CD8-positive, alpha-beta memory T cell (primary cell): ENCODE measurements at places on chromosomes 5 and 9. TPM values are rescaled to one million over a fixed set of nuclear protein-coding genes. Genes with fewer than 3 reads are reported as not detected.

The SCAI gene
- total RNA-seq = 8.5 TPM

The PCDHGA6 gene
- 0.22 TPM for total RNA-seq

The CD74 gene
- total RNA-seq = 319 TPM

DNA sequence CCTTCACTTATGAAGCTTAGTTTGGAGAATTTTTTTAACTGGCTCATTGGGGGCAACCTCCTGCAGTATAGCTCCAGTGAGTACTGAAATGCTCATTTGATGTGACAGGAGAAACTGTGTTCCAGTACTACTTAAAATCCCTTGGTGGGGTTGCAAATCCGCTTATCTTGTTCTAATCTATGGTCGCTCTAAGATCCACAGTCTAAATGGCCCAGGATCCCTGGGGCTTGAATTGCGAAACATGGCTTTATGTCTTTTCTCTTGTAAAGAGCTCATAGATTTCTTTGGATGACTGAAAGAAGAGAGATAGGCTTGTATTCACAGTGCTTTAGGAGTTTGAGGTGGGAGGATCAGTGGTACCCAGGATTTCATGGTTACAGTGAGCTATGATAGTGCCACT, 52.7 kb downstream of the ADAMTSL1 start:
- DNase-seq = no peak

GRCh38 chr5:88787856-88788255, 95.1 kb downstream of the MEF2C start:
- DNase-seq = no peak

DNA sequence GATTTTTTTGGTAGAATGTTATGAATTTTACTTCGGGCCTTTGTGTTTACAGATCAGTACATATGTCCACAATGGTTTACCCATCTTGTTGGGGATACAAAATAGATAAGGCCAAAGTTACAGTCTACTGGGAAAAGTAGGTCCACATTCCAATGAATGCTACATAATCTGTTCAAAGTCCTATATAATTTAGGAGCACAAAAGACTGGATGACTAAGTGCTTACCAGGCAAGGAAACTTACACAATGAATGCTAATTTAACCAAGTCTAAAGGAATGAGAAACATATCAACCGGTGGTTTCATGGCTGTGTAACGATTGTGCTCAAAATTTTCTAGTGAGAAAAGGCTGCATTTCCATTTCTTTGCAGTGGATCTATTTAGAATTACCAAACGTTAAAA, 97.4 kb upstream of the TRPM3 start:
- DNase-seq = no peak

GRCh38 chr5:115932991-115933390, 29.3 kb upstream of the LVRN start:
- DNase-seq = no peak

- DNase-seq = no peak
Measured at GRCh38 chr9:81649475-81650240, 39.7 kb downstream of the TLE1 start.

DNA sequence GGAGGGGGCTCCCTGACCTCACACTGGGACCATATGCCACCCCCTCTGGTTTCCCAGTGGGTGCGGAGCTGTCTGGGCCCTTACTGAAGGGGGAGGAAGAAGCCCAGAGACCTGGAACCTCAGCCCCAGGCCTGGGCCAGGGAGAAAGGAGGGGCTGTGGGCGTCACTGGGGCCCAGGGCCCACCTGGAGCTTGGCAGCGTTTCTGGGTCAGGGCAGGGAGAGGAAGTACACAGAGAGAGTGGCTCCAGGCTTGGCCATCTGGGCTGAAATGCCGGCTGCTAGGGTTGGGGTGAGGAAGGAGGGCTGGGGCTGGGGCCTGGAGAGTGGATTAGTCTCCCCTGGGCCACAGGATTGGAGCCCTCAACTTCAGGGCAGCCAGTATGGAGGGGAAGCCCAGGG, 6.4 kb upstream of the DAB2IP start:
- no peak for DNase-seq
